ENCODE measurements at places on chromosomes 6 and 20.

- no peak for DNase-seq
Observed at GRCh38 chr6:161918628-161919205, 644.9 kb upstream of the AGPAT4 start.

DNA sequence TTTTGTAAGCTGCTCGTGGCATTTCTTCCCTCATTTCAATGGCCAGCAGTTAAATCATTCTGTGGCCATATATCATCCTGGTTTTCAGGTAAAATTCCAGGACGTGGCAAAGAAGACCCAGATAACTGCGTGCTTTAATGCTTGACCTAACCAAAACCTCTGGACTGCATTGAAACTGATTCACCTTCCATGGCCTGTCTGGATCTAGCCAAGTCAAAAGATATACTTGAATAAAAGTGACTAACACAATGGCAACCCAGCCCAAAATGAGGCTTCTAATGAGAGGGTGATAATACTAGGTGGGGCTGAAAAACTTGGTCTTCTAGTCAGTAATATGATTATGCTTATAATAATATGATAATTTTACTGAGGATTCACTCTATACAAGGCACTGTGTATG is 16.5 kb upstream of the PCSK2 start:
- no peak for DNase-seq

DNA sequence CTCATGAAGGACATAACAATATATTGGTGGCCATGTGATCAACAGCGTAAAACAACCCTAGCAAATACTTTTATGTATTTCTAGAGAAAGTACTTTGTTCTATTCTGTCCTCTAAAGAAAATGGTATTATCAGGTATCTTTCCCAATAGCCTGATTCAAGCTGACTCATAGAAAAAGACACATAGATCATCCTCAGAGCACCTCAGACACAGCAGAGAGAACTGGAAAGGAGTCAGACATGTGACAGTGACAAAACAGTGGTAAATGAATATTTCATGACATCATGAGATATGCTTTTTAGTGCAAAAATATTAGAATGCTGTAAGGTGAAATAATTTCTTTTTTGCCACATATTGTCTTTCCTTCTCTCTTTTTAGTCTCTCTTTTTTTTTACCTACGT is 1355.0 kb upstream of the MAP3K7 start:
- no peak for DNase-seq

DNA sequence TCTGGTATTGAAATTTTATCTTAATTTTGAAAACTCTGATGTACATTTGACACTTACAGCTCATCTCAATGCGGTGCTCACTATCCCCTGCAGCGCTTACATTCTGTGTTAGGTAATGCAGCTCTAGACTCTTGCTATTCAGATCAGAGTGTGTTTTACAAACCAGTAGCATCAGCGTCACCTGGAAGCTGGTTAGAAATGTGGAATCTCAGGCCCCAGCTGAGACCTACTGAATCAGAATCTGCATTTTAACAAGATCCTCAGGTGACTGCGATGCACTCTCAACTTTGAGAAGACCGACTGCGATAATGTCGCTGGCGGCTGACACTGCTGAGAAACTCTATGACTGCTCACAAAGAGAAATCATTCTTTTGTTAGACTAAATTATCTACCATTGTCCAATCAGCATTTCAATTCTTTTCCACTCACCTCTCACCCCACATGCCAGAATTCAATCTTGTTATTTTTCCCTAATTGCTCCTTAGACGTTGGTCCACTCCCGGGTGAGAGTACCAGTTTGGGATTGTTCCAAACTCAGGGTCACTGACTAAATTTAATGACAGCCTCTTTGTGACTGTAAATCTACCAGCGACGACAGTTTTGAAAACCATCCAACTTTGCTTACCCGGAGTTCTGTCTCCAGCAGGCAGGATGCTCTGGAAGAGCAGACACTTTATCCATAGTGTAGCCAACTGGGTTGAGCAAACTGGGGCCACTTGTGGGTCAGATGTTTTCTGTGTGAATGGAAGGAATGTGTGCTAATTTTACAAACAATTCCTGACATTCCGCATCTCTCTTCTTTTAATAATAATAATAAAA is 140.1 kb upstream of the BTBD3 start:
- no peak for DNase-seq

DNA sequence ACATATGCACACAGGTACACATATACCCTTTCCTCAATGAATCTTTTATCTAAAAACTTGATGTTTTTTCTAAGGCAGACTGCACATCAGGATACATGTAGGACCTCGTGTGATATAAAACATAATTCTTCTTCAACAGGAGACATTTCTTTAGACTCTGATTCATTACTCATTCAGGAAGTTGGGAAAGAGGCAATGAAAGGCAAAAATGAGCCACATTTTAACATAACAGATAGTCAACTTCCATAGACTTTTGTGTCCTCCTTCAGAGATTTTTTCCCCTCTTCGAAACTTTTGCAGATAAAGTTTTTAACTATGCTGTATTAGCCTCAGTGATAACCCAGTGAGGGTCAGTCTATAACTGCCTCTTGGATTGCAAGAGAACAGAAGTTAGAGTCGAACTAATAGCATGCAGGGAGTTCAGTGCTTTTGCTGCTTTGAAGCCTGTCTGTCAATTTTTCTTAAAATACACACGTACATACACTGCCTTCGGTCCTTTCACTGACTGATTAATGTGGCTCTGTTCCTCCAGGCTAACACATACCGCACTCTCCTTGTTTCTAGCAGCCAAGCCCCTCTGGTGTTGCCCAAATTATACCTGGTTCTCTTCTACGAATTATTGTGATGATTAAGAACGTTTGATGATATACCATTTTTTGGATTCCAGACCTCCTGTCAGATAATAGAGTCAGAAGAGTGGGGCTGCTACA is 562.5 kb upstream of the MAP3K7 start:
- DNase-seq: no peak

- no peak for DNase-seq
Observed at GRCh38 chr20:24441661-24442060, 27.8 kb upstream of the SYNDIG1 start.

- peak; percentile 2 for DNase-seq
Observed at GRCh38 chr20:20393207-20394120, 25.6 kb downstream of the INSM1 start.

- peak; percentile 79 for DNase-seq
Observed at GRCh38 chr6:25172819-25173218, 106.4 kb upstream of the CARMIL1 start.

- no peak for DNase-seq
Observed at GRCh38 chr20:55701467-55701866, 303.9 kb downstream of the CBLN4 start.

DNA sequence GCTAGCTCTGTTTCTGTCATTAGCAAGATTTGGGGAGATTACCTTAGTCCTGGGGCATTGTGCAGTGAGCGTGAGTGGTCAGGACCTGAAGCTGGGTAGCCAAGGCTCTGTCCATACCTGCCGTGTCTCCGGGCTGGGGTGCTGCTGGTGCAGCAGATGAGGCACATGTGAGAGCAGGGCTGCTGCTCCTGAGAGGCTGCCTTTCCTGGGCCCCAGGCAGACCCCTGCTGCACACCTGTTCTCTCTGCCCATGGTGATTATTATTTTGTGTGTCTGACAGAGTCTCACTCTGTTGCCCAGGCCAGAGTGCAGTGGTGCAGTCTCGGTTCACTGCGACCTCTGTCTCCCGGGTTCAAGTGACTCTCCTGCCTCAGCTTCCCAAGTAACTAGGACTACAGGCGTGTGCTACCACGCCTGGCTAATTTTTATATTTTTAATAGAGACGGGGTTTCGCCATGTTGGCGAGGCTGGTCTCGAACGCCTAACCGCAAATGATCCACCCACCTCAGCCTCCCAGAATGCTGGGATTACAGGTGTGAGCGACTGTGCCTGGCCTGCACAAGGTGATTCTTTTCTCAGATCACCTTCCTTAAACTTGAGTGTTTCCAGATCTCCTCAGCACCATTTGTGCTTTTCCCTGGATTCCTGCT is 36.8 kb upstream of the IRF4 start:
- no peak for DNase-seq

DNA sequence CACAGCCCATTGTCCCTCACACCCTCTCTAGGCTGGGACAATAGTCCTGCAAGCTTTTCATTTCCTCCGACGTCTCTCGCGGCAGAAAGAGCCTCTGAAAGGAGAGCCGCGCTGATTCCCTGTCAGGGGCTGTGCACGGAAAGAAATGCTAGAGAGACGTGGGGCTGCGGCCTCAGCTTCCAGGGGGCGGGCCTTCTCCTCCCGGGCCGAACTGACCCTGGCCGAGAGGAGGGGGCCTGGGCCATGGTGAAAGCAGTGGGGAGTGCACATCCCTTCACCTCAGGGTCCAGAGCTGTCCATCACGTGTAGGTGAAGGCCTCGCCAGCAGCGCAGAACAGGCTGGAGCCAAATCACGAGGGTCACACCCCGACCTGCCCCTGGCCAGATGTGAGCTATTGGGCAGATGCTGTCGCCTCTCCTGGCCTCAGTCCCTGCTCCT is 220.4 kb downstream of the TAF4 start:
- no peak for DNase-seq

DNA sequence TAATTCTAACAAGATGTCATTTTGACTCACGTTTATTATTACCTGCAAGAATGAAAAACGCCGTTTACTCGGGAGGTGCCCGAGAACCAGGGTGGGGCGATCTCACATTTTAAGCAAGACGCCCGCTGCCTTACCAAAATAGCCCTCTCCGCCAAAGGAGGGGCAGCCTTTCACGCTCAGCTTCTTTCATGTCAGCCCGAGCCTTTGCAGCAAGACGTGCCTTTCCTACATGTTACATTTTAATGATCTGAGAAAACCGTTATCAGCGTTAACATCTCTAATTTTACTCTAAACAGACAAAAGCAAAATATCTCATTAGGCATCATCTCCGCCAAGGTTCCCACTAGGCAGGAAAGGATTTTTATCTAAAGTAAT is 2.0 kb downstream of the BACH2 start:
- DNase-seq: no peak

DNA sequence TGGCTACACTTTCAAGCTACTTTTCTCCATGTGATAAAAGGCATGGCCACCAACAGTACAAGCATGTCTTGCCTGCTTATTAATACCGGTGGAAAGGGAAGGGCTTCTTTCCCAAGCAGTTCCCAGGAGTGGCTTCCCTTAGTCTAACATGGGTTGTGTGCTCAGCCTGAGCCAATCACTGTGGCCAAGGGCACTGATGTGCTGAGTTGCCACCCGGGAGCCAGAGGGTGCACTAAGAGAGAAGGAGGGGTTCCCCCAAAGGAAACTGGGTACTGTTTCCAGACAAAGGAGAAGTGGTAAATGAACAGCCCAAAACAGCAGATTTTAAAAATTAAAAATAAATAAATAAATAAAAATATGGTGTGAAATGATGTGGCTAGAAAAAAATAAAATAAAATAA is 68.5 kb downstream of the BANF2 start:
- DNase-seq: no peak

GRCh38 chr6:30816791-30817739 is 67.3 kb upstream of the DDR1 start:
- no peak for DNase-seq

GRCh38 chr6:106197441-106197840 is 111.3 kb downstream of the PRDM1 start:
- DNase-seq: no peak

DNA sequence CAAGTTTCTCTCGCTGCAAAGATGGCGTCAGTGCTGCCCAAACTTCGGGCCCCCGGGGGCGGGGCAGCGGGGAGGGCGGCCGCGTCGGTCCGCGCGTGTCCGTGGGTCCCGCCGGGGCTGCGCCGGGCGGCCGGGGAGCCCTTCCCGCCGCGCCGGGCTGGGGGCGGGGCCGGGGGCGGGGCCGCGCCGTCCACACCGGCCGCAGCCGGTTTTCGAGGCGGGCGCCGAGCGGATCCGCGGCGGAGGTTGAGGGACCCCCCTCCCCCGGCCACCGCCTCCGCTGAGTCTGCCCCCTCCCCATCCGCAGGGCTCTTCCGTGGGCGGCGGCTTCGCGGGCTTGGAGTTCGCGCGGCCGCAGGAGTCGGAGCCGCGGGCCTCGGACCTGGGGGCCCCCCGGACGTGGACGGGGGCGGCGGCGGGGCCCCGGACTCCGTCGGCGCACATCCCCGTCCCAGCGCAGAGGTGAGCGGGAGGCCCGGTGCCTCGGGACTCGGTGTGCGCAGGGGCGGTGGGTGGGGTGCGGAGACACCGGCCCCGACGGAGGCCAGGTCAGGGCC is 572 bp downstream of the SLC2A4RG start:
- DNase-seq: no peak

GRCh38 chr6:105893741-105894140 is 192.4 kb upstream of the PRDM1 start:
- no peak for DNase-seq

DNA sequence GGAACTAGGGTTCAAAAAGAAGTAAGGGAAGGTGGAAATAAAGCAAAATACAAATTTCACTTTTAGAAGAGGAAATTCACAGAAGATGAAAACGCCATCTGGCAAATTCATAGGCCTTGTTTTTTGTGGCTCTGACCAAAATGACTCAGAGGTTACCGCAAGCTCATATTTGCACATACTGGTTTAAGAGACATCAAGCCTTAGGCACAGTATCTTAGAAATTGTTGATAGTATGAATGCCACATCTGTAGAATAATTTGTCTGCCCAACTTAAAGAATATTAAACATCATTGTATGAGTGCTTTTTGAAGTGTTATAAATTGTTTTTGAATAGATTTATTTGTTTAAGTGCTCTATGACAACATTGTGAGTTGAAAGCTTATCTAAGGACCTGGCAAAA is 10.6 kb downstream of the TAAR1 start:
- peak; percentile 6 for DNase-seq

DNA sequence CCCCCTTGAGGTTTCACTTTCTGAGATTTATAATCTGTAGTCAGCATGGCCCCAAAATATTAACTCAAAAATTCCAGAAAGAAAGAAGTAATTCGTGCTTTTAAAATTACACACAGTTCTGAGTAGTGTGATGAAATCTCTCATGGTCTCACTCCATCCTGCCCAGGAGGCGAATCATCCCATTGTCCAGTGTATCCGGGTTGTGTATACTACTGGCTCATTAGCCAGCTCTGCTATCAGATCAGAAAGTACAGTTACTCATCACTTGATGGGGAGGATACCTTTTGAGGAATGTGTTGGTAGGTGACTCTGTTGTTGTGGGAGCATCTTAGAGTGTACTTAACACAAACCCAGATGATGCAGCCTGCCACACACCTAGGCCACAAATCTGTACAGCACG is 65.2 kb downstream of the CDC5L start:
- DNase-seq: no peak

GRCh38 chr20:43188861-43189553 is 699 bp downstream of the PTPRT start:
- no peak for DNase-seq

GRCh38 chr20:36848078-36848660 is 27.8 kb upstream of the TLDC2 start:
- DNase-seq: no peak

Data from HFF-Myc (cell line).